ENCODE measurements at places on chromosomes 6 and 20.

GRCh38 chr6:139654888-139655782 lies 280.7 kb upstream of the CITED2 start:
- DNase-seq, result no peak

DNA sequence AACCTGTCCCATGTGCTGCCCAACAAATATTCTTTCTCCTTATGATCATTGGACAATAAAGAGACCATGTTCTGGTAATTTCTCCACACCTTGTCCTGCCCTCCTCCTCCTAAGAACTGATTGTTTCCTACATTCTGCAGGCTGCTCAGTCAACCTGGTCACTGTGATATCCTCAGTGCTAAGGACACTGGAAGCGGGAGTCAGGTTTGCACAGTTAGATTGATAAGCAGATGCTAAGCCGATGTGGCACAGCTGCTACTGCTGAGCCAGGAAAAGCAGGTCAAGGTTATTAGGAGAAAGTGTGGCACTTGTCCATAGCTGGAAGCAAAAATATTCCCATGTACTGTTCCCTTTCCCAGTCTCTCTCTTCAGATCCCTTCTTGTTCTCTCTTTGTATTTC lies 154.8 kb downstream of the TFAP2B start:
- no peak for DNase-seq

GRCh38 chr20:46004187-46004586 lies 4.5 kb upstream of the MMP9 start:
- no peak for DNase-seq

- no peak for DNase-seq
Measured at GRCh38 chr6:125392682-125393081, 90.9 kb upstream of the HDDC2 start.

- DNase-seq, result no peak
Measured at GRCh38 chr6:68635706-68636513, 828 bp downstream of the ADGRB3 start.

DNA sequence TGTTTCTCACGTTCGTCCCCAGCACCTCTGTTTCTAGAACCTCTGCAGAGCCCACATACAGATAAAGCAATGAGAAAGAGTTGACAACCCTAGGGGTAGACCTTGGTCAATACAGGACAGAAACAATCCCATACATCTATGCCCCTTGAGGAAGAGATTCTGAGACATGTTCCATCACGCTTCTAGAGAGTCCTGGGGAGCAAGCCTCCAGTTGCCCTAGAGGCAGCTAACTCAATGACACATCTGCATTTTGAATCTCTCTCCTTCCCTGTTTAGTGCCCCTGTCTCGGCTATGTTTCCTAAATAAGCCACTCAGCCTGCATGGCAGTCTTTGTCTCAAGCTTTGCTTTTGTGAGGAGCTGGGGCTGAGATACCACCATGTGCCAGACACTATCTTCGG lies 435.3 kb downstream of the CD83 start:
- no peak for DNase-seq

- no peak for DNase-seq
Measured at GRCh38 chr6:109204511-109204910, 109.2 kb downstream of the CEP57L1 start.

DNA sequence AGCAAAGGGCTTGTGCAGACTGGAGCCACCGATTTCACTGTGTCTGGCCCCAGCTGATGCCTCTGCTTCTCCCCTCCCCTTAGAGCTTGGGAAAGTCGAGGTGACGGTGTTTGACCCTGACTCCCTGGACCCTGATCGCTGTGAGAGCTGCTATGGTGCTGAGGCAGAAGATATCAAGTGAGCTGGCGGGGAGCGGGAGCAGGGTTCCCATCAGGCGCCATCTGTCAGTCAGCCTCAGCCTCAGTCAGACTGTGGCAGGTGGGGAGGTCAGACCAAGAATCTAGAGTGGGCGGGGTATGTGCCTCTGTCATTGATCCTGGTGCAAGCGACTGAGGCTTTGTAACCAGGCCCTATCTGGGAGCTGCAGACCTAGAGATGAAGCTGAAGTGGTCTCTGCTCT lies 5.5 kb downstream of the ERGIC3 start:
- DNase-seq, result no peak

DNA sequence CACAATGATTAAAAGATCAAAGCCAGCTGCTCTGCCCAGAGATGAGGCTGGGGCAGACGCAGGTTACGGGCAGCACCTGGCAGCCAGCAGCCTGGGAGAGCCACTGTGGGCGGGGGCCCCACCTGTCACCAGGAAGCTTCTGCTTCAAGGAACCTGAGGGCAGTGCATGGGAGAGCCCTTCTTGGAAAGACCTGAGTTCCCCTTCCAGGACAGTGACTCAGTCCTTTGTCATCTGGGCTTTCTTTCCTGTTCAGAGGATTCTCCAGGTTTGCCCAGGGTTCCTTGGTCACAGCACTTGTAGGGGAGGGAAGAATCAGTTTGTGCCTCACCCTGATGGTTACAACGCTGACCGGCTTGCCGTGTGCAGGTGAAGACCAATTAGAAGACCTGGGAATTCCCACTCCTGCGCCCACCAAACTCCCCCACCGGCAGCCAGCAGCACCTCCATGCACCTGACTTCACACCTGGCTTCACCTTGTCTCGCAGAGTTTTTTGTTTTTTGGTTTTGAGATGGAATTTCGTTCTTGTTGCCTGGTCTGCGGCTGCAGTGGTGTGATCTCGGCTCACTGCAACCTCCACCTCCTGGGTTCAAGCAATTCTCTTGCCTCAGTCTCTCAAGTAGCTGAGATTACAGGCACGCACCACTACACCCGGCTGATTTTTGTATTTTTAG lies 2.0 kb downstream of the ZBP1 start:
- no peak for DNase-seq

GRCh38 chr20:5797843-5798462 lies 47.8 kb downstream of the SHLD1 start:
- no peak for DNase-seq

DNA sequence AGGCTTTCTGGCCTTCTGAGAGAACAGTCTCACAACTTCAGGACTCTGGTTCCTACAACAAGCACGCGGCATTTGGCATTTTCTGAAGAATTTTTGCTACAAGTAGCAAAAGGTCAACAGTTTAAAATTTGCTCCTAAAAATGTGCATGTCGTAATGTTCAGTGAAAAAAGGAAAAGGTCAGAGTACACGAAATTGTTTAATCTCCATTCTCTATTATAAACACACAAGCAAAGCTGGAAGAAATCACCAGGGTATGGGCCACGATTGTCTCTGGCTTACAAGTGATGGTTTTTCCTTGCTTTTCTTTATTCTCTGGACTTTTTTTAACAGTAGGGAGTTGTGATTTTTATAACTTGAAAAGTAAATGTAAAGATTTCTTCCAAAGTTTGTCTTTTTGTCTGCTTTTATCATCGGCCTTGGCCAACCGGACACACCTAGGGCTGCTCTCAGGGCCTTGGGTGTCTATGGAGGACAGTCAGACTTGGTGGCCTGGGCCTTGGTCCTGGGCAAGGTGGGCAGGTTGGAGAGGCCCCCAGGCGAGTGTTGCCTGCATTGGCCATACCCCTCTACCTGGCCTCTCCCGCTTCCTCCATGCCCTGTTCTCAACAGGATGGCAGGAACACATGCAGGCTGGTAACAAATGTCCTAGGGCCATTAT lies 32.4 kb downstream of the PLEKHG1 start:
- no peak for DNase-seq

- DNase-seq, result no peak
Measured at GRCh38 chr20:34061695-34062094, 50.3 kb downstream of the EIF2S2 start.

DNA sequence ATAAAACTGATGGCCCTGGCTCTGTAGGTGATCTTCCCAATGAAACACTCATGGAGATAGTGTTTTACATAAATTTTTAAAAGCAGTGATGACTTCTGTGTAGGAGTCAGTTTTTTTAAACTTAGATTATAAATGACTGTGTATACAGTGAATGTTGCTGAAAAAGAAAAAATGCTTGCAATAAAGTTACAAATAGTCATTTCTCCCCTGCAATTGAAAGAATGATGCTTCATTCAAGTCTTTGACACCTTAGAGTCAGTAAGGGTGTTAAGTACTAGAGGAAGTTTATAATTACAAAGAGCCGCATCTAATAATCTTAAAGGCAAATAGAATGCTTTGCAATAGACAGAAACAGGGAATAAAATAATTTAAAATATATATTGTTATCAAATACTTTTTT lies 27.6 kb downstream of the ZNF292 start:
- no peak for DNase-seq

DNA sequence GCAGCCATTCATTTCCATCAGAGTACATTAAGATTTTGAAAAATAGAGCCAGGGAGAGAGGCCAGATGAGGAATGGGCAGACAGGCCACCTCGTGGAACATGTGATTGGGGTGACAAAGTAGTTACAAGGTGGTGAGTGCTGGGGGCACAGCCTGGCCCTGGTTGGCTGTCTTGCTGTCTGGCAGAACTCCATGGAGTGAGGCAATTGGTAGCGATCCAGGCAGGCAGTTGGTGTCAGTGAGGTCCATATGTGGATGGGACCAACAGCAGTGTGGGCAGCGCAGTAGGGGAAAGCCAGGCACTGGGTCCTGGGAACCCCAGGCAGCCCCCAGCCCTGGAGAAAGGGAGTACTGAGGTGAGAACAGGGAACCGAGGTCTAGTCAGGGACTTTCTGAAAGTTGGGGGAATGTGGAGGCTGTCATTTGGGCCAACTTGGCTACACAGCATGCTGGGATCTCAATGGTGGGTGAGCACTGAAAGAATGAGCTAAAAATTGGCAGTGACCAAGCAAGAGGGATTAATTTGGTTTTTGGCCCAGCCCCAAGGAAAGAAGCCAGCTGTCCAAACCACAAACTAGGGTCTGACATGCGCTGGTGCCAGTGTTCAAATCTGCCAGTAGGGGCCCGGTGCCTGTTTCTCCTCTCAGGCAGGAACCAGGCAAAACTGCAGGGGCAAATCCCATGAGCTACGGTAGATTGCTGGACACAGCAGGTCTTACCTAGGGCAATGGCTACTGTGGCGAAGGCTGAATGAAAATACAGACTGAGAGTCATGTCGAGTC lies 61.4 kb upstream of the E2F3 start:
- no peak for DNase-seq

DNA sequence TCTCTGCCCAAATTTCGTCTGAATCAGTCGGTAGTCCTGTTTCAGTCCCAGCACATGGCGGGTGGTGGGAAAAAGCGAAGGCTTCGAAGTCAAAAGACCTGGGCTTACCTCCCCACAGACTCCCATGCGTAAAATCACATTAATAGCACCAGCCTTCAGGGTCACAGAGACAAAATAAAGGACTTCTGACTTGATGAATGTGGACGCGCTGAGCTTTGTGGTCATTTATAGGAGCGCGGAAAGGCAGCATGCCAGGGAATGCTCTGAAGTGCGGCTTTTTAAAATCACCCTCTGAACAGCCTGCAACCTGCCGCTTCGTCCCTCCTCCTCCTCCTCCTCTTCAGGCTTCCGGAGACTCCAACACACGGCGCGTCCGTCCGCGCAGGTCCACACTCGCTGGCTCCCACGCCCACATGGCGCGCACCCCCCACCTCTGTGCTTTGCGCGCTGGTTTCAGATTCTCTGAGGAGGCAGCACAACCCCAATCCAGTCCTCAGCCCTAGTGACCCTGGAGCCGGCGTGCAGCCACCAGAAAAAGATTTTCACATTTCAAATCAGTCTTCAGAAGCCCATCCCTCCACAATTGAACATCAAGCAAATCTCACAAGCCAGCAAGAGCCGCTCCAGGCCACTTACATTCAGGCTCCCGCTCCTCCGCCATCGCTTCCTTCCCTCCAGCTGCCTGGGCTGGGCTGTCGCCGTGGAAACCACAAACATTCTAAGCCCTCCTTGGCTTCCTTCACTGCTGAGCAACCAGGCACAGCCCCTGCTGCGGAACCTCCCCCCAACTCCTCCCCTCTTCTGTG lies at the start of gene C6orf118:
TSS of gene C6orf118 (minus strand) at position 680 of the 806 bp plus-strand sequence. CDS start at position 661, 19 bp downstream.
- no peak for DNase-seq

GRCh38 chr6:47075741-47076421 lies 33.7 kb upstream of the ADGRF1 start:
- DNase-seq, result no peak

DNA sequence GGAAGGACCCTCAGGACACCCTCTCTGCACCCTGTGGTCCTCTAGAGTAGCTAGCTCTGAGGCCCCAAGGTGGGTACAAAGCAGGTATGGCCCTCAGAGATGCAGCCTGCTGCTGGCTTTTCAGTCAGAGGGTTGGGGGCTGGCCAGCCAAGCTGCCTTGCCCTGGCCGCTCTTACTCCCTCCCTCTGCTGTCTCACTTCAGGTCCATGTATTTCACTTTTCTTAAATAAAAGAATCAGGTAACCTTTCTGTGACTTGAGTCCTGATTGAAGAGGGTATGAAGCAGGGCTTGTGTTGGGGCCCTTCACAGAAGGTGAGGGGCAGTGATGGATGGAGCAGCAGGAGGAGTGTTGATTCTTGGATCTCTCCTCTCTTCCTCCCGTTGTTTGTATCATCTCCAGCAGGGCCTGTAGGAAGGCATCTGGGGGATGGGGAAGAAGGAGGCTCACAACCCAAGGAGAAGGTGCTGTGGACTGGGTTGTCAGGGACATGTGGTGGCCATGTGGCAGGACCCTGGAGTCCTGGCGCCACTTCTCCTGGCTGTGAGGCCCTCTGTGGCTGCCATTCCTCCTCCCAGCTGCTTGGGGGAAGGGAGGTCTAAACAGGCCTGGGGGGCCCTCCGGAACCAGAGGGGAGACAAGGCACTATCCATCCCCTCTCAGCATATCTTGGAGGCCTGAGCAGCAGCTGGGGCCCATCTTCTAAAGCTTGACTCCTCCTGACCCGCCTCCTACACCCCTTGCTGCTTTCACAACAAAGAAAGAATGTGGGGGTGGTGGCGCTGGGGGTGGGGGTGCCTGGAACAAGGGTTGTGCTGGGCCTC lies 1.1 kb upstream of the PTK7 start:
- DNase-seq, result no peak

DNA sequence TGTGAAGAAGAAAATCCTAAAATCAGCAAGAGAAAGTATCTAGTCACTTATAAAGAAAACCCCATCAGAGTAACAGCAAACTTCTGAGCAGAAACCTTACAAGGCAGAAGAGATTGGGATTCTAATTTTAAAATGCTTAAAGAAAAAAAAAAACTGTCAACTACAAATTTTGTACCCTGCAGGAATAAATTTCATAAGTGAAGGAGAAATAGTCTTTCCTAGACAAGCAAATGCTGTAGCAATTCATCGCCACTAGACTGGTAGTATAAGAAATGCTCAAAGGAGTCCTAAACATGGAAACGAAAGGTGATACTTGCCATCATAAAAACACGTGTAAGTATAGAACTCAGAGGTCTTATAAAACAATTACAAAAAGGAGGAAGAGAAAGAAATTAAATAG lies 54.4 kb downstream of the PDSS2 start:
- DNase-seq, result no peak
